ENCODE measurements at places on chromosomes 1 and 21.

- no peak for DNase-seq
These were observed 371.2 kb downstream of the NPHP4 start for GRCh38 chr1:5620997-5621396.

DNA sequence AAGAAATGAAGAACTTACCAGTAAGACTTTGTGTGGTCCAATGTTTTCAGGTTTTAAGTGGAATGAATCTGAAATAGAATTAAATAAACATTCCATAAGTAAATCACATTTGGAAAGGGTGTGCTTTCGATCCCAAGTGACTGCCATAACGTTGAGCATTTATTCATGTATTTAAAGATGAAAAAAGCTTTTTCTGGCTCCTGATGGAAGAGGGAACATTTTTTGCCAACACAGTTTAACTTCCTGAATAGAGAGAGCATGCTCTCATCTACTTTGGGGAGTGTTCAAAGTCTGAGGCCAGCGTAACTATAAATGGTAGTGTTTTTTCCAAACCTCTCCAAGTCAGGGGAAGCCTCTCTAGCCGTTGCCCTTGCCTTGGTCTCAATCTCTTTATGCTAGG, 55.8 kb downstream of the GNG12 start:
- DNase-seq = no peak

- DNase-seq = no peak
These were observed 30.0 kb upstream of the REG4 start for GRCh38 chr1:119841306-119841705.

- no peak for DNase-seq
These were observed 45.2 kb downstream of the ASTN1 start for GRCh38 chr1:177119311-177119710.

DNA sequence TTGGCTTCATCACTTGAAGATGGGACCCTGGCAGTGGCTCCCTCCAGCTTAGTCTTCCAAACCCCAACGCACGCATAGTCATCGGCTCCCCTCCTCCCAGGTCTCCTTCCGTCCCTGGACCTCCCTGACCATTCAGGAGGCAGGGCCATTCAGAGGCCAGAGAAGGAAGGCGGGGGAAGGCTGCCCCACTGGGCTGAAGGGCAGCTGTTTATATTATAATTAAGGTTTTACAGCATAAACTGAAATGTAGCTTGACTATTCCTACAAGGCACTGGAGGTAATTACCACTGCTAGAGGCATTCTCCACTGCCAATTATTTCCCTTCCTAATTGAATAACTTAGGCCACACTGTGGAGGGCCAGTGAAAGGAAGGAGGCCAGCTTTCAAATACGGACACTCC, 170.6 kb upstream of the PROX1 start:
- DNase-seq = no peak

GRCh38 chr21:36254106-36254941, 65.7 kb upstream of the MORC3 start:
- DNase-seq = no peak

DNA sequence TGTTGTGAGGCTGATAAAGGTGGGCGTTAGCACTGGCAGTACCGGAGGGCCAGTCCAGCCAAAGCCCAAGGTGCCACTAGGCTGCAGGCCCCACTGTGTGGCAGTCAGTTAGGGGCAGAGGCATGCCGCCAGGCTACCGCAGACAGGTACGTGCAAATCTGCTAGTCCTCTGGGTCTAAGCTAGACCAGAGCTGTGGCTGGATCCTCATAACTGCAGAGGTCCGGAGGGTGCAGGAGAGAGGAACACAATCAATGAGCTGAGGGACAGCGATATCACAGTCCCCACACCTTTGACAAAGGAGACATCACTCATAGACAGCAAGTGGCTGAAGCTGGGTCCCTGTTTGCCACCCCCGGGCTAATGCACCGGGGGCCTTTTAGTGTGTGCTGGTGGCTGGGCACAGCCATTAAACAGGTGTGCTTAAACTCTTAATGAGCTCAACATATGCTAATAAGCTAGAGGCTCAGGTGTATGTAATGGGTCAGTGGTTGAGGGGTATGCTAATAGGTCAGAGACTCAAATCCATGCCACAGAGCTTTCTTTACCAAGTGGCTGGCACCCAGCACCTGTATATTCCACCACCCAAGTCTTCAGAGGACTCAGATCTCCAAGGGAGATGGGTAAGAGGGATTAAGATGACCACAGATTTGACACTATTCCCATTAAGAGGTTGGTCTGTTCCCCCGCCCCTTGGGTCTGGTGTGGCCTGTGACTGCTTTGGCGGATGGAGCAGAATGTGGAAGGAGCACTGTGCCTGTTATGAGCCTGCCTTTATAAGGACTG, 82.0 kb downstream of the GLIS1 start:
- DNase-seq = no peak

DNA sequence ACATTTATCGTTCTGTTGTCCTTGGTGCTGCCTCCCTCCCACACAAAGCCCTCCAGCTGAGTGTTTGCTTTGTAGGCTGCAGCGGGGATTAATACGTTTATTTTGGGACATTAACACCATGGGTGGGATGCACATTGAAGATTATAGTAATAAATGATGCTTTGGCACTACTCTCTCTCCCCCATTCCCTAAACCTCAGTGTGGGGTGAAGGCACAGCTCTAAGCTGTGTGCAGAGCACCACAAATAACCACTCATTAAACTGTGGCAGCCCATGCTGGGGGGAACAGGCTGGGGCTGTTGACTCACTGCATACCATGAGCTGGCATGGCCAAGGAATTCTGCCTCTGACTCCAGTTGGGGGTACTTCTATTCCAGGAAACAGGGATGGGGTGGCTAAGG, 7.7 kb downstream of the PCP4L1 start:
- DNase-seq = no peak

- no peak for DNase-seq
These were observed 85.1 kb downstream of the VAV3 start for GRCh38 chr1:107879927-107880326.

DNA sequence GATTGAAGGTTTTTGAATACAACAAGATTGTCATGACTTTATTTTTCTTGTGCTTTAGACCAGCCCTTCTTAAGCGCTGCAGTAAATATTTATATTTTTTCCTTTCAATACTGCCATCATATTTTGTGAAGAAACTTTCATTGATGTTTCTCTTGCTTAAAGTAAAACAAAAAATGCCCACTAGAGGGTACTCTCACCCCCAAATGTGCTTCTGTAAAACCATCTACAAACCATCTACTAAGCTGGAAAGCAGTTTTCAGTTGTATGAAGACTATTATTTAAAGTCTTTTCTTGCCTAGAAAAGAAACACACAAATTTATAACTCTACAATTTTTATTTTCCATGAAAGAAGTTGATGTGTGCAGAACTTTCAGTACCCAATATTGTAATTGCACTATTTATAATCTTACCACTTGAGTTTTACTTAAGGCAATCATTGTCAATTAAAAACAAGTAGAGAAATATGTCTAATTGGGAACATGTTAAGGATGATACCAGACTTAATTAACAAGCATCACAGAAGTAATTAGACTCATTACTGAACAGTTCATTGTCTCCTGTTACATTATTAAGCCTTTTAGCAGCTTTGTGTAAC, 10.7 kb downstream of the LEPR start:
- no peak for DNase-seq

DNA sequence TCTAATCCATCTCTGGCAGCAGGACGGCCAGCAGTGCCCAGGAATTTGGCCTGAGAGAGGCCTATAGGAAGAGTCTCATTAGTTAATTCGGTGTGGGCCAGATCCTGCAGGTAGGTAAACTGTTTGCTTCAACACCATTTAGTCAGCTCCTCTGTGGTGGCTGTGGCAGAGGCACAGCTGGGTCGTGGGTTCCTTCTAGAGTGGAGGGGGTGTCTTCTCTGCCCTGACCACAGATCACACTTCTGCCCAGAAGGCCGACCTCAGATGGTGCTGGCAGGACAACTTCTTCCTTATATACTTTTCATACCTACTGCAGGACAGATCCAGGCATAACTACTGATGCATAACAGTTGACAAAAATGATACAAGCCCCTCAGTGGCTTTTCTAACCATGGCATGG, 281.4 kb downstream of the RPS6KC1 start:
- no peak for DNase-seq

- no peak for DNase-seq
These were observed 2.7 kb upstream of the TMEM61 start for GRCh38 chr1:54977533-54978297.

DNA sequence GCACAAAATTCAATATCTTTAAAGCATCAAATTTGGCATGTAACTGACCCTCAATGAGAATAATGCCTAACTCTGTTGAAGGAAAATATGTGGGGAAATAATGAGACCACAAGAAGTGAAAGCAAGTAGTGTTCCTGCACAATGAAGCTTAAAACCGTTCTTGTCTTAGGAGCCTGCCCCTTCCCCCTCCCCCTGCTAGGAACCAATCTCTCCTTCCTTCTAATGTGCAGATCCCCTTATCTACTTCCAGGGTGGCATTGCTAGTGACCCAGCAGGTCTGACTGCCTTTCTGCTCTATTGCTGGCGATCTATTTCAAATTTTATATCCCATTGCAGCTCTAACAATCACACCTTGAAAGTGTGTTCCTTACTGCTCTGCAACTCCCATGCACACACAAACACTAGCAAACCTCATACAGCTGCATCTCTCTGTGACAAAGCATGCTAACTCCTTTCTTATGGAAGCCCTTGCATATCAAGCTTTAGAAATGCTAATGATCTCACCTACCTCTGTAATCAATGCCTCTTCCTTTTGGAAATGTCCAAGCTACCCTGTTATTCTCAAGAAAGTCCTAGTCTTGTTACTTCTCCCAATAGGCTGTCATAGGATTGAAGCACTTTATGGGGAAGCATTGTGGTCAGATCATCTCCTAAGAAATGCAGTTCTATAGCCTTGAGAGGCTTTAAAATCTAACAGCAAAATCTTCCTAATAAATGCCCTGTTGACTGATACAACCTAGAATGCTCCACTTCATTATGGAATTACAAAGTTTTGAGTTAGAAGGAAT, 26.5 kb downstream of the BCL9 start:
- no peak for DNase-seq

DNA sequence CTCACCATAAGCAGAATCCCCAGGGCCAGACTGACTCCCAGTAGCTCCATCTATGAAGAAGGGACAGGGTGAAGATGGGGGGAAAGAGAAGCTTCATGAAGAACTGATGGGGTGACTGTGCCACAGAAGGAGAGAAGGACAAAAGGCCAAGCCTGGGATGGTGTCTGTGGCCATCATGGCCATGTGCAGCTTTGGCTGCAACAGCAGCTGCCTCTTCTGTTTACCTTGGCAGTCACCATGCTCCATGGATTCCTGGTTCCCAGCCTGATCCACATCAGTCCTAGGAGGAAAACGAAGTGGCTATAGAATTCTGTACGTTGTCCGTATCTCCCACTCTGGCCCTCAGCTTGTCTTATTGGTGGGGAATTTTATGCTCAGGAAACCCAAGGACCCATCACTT, 12.0 kb downstream of the SEMA6C start:
- no peak for DNase-seq

DNA sequence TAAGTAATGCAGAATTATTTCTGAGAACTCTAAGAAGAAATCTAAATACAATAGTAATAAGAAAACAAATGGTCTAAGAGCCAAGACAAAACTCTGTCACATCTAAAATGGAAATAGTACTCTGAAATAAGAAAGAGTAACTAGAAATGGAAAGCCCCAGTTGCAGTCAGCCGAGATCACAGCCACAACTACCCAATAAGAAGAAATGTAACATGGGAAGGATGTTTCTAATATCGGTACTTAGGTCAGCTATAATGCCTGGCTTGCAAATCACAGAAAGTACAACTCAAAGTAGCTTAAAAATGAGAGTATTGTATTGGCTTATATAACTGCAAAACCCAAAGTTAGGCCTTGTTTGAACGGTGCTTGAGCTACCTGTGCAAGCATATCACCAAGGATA, 58.6 kb upstream of the USP25 start:
- no peak for DNase-seq

GRCh38 chr1:197367627-197368026, 99.6 kb downstream of the CRB1 start:
- no peak for DNase-seq

GRCh38 chr1:150799089-150799488, 9.0 kb downstream of the CTSK start:
- DNase-seq = no peak

GRCh38 chr1:179807291-179807690, 64.2 kb downstream of the FAM163A start:
- no peak for DNase-seq

- no peak for DNase-seq
These were observed 15.0 kb downstream of the ETNK2 start for GRCh38 chr1:204136814-204137213.

Data from pancreas (tissue), 10 donors.